Heart left ventricle (tissue), 16 donors: ENCODE measurements at places on chromosomes 4 and X. TPM values are rescaled to one million over a fixed set of nuclear protein-coding genes. Genes with fewer than 3 reads are reported as not detected.

DNA sequence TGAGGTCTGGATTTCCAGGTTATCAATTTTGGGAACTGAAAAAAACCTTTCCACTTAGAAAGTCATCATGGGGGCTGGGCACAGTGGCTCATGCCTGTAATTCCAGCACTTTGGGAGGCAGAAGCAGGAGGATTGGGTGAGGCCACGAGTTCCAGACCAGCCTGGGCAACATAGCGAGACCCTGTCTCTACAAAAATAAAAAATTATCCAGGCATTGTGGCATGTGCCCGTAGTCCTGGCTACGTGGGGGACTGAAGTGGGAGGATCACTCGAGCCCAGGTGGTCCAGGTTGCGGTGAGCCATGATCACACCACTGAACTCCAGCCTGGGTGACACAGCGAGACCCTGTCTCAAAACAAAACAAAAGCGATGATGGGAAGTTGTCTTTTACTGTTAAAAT lies 7.9 kb downstream of the TENM3 start:
- no peak overlapping the region for H3K27ac ChIP-seq
- no peaks in the 10 kb centered on the region for H3K36me3 ChIP-seq
- no peak for DNase-seq
- no peaks in the 10 kb centered on the region for H3K27me3 ChIP-seq
- no peaks in the 10 kb centered on the region for H3K4me1 ChIP-seq

DNA sequence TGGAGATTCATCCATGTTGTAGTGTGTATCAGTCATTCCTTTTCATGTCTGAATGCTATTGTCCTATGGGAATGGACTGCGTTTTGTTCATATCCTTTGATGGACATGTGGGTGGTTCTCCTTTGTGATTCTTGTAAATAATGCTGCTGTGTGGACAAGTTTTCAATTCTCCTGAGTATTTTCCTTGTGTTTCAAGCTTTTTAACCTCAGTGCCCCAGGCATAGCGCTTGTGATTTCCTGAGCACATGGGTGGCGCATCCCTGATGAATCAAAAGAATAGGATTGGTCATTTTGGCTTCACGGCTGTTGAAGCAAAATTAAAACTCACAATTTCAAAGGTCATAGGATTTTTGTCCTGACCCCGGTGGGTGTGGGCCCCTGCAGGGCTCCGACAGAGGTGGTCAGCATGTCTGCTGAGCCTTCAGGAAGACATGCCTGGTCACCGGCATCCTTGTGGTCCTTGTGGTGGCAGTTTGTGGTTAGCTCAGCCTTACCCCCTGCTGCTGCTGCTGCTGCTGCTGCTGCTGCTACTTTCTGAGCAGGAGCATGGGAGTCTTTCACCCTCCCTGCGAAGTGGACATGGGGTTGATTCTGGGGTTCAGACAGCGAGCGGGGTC lies 30.0 kb downstream of the SHROOM2 start:
- H3K4me3 ChIP-seq = no peak overlapping the region
- H3K27ac ChIP-seq = no peak overlapping the region
- H3K27me3 ChIP-seq = no peaks in the 10 kb centered on the region
- H3K4me1 ChIP-seq = no peaks in the 10 kb centered on the region
- no peaks in the 10 kb centered on the region for H3K36me3 ChIP-seq

VSIG1 gene
- polyA plus RNA-seq = not detected

GRCh38 chrX:150499240-150499639 lies 69.2 kb upstream of the MTM1 start:
- H3K4me3 ChIP-seq = no peak overlapping the region
- H3K27me3 ChIP-seq = no peaks in the 10 kb centered on the region
- H3K36me3 ChIP-seq = no peaks in the 10 kb centered on the region
- H3K27ac ChIP-seq = no peak overlapping the region

GRCh38 chr4:185210102-185210981 lies 944 bp downstream of the SNX25 start:
- H3K36me3 ChIP-seq = no peaks in the 10 kb centered on the region
- DNase-seq = peak; percentile 57
- H3K27ac ChIP-seq = peak overlapping the region; percentile 91
- no peaks in the 10 kb centered on the region for H3K4me1 ChIP-seq

DNA sequence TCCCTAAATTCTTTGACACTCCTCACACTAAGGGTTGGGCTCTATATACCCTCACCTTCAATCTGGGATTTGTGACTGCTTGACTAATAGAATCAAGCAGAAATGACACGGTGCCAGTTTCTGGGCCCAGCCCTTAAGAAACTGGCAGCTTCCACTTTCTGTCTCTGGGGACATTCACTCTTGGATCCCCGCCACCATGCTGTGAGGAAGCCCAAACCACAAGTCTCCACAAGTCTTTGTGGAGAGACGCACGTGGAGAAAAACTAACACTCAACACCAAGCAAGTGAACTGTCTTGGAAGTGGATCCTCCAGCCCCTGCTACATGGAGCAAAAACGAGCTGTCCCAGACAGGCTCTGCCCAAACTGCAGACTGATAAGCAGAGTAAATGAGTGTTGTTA lies 1.1 kb upstream of the EDNRA start:
- peaks cover 9% of the 10 kb centered on the region for H3K4me1 ChIP-seq
- DNase-seq = no peak
- H3K27me3 ChIP-seq = peaks cover 20% of the 10 kb centered on the region
- H3K36me3 ChIP-seq = no peaks in the 10 kb centered on the region
- no peak overlapping the region for H3K4me3 ChIP-seq

GRCh38 chr4:89300499-89300898 lies 7.1 kb downstream of the GPRIN3 start:
- no peaks in the 10 kb centered on the region for H3K27me3 ChIP-seq
- H3K4me1 ChIP-seq = no peaks in the 10 kb centered on the region
- no peak for DNase-seq
- no peaks in the 10 kb centered on the region for H3K36me3 ChIP-seq
- H3K27ac ChIP-seq = peak overlapping the region; percentile 85

TMEM150C gene
- 6.2 TPM for polyA plus RNA-seq

DNA sequence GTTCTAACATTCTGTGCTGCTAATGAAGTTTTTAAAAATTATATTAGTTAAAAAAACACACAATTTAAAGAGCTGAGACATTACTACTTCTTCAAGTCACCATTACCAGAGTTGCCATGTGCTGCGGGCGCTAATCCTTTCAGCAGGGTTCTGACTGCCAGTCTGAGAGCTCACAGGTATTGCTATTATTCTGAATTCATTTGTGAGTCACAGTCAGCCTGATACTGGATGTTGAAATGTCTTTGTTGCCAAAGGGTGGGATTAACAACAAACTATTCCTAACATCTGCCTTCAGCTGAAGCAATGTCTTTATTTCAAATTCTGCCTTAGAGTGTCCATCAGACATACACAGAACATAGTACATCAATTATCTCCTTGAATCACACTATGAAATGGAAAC lies 197.1 kb upstream of the FGF13 start:
- H3K4me1 ChIP-seq = no peaks in the 10 kb centered on the region
- no peak for DNase-seq
- no peaks in the 10 kb centered on the region for H3K27me3 ChIP-seq
- no peak overlapping the region for H3K27ac ChIP-seq
- no peak overlapping the region for H3K4me3 ChIP-seq

DCAF4L1 gene
- polyA plus RNA-seq = 0.11 TPM

DNA sequence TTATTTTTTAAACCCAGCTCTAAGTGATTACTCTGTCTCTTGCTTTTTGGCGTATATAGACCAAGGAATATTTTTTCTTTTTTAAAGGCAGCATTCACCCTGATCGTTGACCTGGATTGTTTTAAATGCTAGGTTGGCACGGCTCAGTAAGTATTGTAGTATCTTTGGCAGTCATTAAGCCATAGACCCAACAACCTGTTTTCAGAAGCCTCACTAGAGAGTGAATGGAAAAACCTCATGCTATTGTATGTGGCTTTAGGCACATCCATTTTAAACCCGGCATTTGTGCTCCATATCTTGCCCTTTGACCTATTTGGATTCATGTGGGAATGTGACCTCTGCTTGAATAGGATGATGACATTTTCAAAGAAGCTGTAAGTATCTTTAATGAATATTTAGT lies 183.9 kb downstream of the SNCA start:
- no peak overlapping the region for H3K27ac ChIP-seq
- no peak for DNase-seq
- no peaks in the 10 kb centered on the region for H3K36me3 ChIP-seq
- H3K27me3 ChIP-seq = no peaks in the 10 kb centered on the region
- no peaks in the 10 kb centered on the region for H3K4me1 ChIP-seq
